Naive thymus-derived CD8-positive, alpha-beta T cell (primary cell): ENCODE measurements at places on chromosomes 3 and 15. TPM values are rescaled to one million over a fixed set of nuclear protein-coding genes. Genes with fewer than 3 reads are reported as not detected.

ZPLD1 gene
- polyA plus RNA-seq, result not detected

PSTPIP1 gene
- polyA plus RNA-seq, result 34.0 TPM

SCN11A gene
- not detected for polyA plus RNA-seq

SOX14 gene
- not detected for polyA plus RNA-seq

GOLGA8N gene
- not detected for polyA plus RNA-seq

- no peak for DNase-seq
These were observed 20.1 kb downstream of the RFT1 start for GRCh38 chr3:53109891-53110771.

- no peak for DNase-seq
These were observed 238.7 kb downstream of the CHST2 start for GRCh38 chr3:143358155-143358792.
